ENCODE measurements at places on chromosomes 1 and 21.

DNA sequence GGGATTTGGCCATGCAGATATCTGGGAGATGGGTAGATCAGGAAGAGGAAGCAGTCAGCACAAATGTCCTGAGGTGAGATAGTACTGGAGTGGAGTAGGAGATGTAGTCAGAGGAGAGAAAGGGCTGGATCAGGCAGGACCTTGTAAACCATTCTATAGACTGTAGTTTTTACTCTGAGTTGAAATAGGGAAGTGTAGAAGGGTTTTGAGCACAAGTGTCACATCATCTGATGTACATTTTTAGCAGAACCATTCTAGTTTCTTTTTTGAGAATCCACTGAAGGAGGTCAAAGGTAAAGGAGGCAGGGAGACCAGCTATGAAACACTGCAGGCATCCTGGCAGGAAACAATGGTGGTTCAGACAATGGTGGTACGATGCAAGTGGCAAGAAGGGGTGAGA lies 194.6 kb upstream of the RRP15 start:
- DNase-seq: no peak

GRCh38 chr1:38541223-38541622 lies 318.3 kb downstream of the RRAGC start:
- DNase-seq: no peak

DNA sequence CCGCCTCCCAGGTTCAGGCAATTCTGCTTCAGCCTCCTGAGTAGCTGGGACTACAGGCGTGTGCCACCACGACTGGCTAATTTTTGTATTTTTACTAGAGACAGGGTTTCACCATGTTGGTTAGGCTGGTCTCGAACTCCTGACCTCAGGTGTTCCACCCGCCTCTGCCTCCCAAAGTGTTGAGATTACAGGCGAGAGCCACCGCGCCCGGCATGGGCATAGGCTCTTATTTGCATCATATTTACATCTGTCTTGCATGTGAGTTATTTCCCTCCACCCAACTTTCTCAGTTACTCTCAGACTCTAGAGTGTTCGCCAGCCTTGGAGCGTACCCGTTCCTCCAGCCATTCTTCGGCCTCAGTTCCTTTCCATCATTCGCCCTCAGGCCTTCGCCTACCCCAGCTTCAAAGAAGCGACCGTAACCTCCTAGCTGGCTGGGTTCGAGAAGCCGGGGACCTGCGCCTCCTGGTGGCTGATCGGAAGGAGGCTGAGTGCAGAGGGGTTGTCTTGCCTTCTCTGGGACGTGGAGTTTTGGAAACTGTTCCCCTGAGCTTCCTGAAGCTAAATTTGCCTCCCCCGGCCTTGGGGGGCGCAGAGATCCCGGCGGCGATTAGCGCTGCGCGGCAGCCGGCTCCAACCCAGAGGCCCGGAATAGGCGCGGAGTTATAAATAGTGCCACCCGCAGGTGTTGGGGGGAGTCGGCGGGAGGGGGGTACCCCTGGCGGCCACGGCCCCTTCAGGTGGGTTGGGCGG lies 3.6 kb upstream of the ZBTB7B start:
- DNase-seq: peak; percentile 14

GRCh38 chr1:234543442-234544086 lies 64.6 kb upstream of the TARBP1 start:
- DNase-seq: no peak

GRCh38 chr1:161482610-161483009 lies 22.6 kb upstream of the FCGR2A start:
- no peak for DNase-seq

DNA sequence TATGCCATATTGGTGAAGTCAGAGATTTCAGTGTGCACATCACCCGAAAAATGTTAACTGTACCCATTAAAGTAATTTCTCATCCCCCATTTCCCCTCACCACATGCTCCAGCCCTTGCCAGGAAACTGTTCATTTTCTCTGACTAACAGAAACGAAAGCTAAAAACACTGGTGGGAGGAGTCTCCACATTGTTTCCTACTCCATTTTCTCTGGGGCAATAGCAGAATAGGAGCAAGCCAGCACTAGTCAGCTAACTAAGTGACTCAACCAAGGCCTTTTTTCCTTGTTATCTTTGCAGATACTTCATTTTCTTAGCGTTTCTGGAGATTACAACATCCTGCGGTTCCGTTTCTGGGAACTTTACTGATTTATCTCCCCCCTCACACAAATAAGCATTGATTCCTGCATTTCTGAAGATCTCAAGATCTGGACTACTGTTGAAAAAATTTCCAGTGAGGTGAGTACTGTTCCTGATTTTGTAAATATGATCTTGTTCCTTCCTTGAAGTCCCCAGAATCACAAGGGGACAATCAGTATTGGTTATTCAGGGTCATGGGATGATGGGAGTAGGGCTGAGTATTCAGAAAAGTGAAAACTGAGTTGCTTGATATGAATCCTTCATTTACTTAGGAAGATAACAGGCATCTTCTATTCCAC lies at the start of gene IFI16:
IFI16 (plus strand) TSS at position 204 of the 658 bp plus-strand sequence. CDS start 4,774 bp downstream, outside the sequence.
- peak; percentile 24 for DNase-seq

DNA sequence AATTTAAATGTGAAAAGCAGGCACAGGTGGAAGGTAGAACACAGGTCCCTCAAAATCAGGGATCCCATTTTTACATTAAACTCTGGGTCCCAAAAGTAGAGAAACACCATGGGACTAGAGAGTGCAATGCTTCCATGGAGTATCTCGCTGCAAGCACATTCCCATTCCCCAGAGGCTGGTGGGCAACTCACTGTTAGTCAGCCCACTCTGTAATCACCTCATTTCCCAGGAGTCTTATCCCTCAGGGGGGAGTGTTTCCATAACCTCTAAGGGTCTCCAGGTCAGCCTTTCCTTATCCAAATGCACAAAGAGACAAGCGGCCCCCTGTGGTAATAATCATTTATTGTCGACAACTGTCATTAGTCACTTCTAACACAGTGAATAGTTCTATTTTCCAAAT lies 490.1 kb upstream of the LRRC7 start:
- no peak for DNase-seq

DNA sequence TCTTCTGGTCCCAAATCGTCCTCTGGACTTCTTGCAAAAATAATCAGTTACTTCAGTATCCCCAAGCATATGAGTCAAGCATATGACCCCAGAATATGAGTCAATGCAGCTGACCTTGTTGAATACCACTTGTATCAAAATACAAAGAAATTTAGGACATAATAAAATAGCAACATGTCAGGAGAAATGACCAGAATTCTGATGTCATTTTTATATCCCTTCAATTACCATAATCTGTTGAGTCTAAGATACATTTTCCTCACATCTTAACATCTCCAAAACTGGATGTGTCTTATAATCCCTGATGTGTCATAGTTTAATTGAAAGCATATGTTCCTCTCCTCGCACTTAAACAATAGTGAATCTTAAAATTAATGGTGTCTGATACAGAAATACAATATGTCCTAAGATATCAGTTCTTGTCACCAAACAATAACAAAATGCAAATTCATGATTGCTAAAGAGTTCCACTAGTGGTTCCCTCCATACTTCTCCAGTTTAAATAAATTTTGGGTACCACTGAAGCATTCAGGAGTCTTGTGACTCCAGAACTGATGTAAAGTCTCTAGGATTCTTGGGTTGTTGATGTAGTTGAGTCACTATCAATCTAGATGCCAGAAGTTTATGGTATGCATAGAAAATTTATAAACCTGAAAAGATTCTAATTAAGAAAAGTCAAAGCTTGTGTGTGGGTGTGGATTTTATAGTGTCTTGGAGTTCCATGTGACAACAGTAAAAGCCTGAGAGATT lies 41.8 kb downstream of the KIFAP3 start:
- no peak for DNase-seq

DNA sequence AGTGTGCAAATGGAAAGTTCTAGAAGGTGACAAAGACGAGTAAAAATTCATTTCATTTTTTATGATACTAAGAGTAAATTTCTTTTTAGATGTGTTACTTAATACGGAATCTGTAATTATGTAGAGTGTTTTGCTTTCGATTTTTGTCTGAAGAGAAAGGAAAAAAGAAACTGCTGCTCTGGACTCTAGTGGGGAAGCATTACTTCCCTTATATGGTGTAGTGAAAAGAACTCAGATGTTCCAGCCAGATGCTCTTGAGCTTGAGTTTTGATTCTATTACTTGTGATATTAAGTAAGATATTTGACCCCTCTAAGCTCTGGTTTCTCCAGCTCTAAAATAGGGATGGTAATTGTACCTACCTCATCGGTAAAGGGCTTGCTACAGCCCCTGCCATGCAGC lies 12.2 kb upstream of the GPR161 start:
- no peak for DNase-seq

DNA sequence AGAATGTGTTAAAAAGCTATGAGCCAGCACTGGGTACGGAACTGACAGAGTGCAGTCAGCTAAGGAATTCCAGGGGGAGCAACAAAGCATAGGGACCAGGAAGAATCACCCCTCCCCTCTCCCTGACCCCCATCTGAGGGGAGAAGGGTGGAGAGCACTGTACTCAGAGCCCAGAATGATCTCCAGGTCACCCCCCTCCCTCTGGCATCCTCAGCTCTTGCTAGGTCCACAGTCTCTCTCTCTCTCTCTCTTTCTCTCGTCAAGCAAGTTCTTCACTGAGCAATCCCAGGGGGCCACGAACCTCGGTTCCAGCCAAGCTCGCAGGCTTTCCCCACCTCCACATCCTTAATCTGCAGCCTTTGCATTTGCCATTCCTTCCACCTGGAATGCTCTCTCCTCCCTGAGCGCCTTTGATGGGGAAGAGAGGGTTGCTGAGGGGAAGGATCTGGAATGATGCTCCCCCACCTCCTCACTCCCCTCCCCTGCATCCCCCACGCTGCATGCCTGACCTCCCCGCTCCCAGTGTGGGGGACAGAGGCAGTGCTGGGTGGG lies 6.7 kb upstream of the WASF2 start:
- no peak for DNase-seq

DNA sequence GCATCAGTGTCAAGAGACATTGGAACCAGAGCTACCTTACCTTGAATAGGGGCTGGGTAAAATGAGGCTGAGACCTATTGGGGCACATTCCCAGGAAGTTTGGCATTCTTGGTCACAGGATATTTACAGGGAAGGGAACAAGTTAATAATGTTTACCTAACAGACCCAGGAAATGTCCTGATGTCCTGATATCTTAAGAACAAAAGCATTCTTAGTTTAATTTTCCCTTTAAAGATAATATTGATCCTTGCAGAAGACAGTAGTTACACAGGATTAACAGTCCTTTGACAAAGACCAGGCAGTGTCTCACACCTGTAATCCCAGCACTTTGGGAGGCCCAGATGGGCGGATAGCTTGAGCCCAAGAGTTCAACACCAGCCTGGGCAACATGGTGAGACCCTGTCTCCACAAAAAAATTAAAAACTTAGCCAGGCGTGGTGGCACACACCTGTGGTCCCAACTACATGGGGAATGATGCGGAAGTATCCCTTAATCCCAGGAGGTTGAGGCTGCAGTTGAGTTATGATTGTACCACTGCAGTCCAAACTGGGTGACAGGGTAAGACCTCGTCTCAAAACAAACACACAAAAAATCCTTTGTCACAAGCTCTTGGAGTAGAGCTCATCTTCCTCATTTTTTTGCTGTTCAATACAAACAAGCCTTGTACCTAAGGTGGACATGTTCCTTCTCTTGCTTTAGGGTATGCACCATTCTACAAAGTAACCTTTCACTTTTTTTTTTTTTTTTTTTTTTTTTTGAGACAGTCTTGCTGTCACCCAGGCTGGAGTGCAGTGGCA lies 1.3 kb upstream of the TOMM20 start:
- no peak for DNase-seq

DNA sequence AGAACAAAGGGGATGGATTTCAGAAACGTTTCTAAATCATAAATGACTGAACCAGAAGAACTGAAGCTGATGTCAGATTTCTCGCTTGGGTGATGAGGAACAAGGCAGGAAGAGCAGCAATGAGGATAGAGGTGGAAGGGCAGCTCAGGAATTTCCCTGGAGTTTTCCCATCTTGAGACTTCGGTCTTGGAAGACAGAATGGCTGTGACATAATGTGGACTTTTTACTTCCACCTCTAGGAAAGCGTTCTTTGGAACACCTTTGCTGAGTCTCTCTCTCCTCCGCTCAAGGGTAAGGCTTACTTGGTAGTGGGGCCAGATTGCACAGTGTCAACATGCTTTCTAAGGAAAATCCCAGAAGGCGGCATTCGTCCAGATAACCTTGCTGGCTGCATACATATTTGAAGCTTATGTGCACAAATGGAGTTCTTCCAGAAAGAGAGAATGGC lies 36.6 kb downstream of the DEGS1 start:
- DNase-seq: no peak

DNA sequence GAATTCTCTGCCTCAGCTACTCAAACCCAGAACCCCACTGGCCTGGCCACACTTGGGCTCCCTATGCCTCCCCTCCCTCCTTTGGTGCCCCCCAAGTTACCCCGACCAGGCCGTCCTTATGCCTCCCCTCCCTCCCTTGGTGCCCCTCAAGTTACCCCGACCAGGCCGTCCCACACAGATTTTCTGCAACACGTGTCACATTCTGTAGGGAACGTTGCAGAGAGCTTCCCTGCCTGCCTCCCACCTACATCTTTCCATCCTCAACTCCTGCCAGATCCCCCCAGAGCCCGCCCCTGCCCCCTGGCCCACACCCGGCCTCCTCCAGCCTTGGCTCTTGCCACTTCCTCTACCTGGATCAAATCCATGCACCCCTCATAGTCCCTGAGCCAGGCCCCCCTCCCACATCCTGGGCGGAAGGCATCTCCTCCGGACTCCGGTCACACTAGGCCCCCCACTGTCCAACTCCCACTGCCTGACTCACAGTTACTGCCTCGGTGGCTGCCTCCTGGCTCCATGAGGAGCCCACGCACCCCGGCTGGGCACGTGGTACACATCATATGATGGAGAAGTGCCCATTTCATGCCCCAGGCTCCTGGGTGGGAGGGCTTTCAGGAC lies 41.2 kb downstream of the KCNAB2 start:
- no peak for DNase-seq

- no peak for DNase-seq
Measured at GRCh38 chr1:205949753-205950152, 6.5 kb upstream of the SLC26A9 start.

GRCh38 chr21:42781150-42781970 lies 98.0 kb downstream of the WDR4 start:
- DNase-seq: no peak

GRCh38 chr1:192581131-192581927 lies 5.8 kb downstream of the RGS1 start:
- DNase-seq: no peak

- DNase-seq: no peak
Measured at GRCh38 chr1:208600456-208601190, 356.4 kb upstream of the PLXNA2 start.

GRCh38 chr1:101592845-101593244 lies 356.0 kb downstream of the S1PR1 start:
- DNase-seq: no peak

Measured in T1000 (cell line).